ENCODE measurements at places on chromosomes 3 and 15.

- no peak for DNase-seq
Observed at GRCh38 chr15:58454950-58455401, 23.2 kb downstream of the LIPC start.

DNA sequence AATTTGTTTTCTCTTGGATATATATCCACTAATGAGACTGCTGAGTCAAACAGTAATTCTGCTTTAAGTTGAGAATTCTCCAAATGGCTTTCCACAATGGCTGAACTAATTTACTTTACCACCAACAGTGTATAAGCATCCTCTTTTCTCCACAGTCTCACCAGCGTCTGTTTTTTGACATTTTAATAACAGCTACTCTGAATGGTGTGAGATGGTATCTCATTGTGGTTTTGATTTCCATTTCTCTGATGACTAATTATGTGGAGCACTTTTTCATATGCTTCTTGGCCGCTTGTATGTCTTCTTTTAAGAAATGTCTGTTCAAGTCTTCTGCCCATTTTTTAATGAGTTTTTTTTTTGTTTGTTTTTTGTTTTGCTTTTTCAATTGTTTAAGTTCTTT lies 206.2 kb downstream of the CTNNB1 start:
- no peak for DNase-seq

GRCh38 chr3:55893045-55893664 lies 406.0 kb upstream of the WNT5A start:
- DNase-seq: no peak

DNA sequence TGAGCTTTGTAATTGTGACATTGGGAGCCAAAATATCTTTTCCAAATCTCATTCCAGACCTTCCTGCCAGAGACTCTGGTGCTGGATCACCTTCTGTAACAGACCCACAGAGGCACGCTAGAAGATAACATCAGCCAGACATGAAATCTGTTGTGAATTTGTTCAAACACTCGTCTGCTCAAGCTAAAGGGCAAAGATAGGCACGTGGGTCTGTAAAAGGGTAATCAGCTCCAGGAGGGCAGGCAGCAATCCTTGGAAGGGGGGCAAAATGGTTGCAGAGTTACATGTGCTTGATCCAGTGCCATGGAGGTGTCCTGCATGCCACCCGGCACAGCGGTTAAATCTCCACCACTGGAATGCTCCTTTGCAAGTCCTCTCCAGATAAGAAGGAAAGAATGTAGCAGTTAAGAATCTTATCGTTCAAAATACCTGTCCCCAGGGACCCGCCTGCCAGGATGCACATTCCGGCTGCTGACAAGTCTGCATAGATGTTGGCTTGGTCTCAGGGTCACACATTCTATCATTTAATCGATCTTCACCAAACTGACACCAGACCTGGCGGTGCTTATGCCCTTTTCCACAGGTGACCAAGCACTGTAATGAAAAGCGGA lies 74.8 kb downstream of the ADAMTS9 start:
- no peak for DNase-seq

- no peak for DNase-seq
Observed at GRCh38 chr3:107929088-107929487, 161.7 kb downstream of the CD47 start.

All from NCI-H1048 (cell line).